Cardiac muscle cell (in vitro differentiated cells and primary cell): ENCODE measurements at places on chromosomes 1 and 21. TPM values are rescaled to one million over a fixed set of nuclear protein-coding genes. Genes with fewer than 3 reads are reported as not detected.

PTCH2 gene
- 0.53 and 0.66 TPM in 2 replicates for total RNA-seq

GNAT2 gene
- not detected in 2 replicates for total RNA-seq

CD34 gene
- 0.04 and 0.27 TPM in 2 replicates for total RNA-seq

SLC30A1 gene
- total RNA-seq, result 8.1 and 10.8 TPM in 2 replicates

C1QB gene
- total RNA-seq, result not detected in 2 replicates

HMGCS2 gene
- not detected in 2 replicates for total RNA-seq

LRP8 gene
- 7.0 and 9.7 TPM in 2 replicates for total RNA-seq

SNX7 gene
- 16.9 and 20.6 TPM in 2 replicates for total RNA-seq

FMO1 gene
- not detected in 2 replicates for total RNA-seq

HES2 gene
- not detected in 2 replicates for total RNA-seq

CLDN17 gene
- not detected in 2 replicates for total RNA-seq

ORC1 gene
- 2.2 and 4.5 TPM in 2 replicates for total RNA-seq

FALEC gene
- 3.9 TPM in 1 of 2 replicates, not detected in the other for total RNA-seq

PLA2G2A gene
- not detected in 2 replicates for total RNA-seq

ZNF281 gene
- total RNA-seq, result 17.0 and 20.4 TPM in 2 replicates

PPFIA4 gene
- total RNA-seq, result 207 and 215 TPM in 2 replicates

TFB2M gene
- 5.7 and 7.3 TPM in 2 replicates for total RNA-seq

DSCAM gene
- total RNA-seq, result 0.11 and 0.42 TPM in 2 replicates

FCGR1A gene
- 0.30 TPM in 1 of 2 replicates, not detected in the other for total RNA-seq

TMEM183A gene
- 67.1 and 109 TPM in 2 replicates for total RNA-seq

CYP2J2 gene
- 3.8 and 7.6 TPM in 2 replicates for total RNA-seq

VANGL1 gene
- 8.1 and 10.5 TPM in 2 replicates for total RNA-seq

SPRR2B gene
- total RNA-seq, result not detected in 2 replicates

KCNE1 gene
- total RNA-seq, result 0.42 and 2.3 TPM in 2 replicates

ADGRL2 gene
- total RNA-seq, result 58.3 and 70.3 TPM in 2 replicates

ACKR1 gene
- 0.18 and 0.63 TPM in 2 replicates for total RNA-seq

OR10Z1 gene
- not detected in 2 replicates for total RNA-seq

LINGO4 gene
- not detected in 2 replicates for total RNA-seq

ADAMTS5 gene
- total RNA-seq, result 0.07 and 0.21 TPM in 2 replicates

AJAP1 gene
- 0.14 TPM in 1 of 2 replicates, not detected in the other for total RNA-seq

TDRD10 gene
- total RNA-seq, result 0.51 and 0.53 TPM in 2 replicates

PPP1R8 gene
- total RNA-seq, result 47.1 and 58.7 TPM in 2 replicates

ST6GALNAC3 gene
- 6.6 and 10.4 TPM in 2 replicates for total RNA-seq

SLAMF6 gene
- not detected in 2 replicates for total RNA-seq

S100A3 gene
- total RNA-seq, result 1.8 TPM in 1 of 2 replicates, not detected in the other

MFSD2A gene
- total RNA-seq, result 0.88 TPM in 1 of 2 replicates, not detected in the other

NCAM2 gene
- 0.45 and 2.5 TPM in 2 replicates for total RNA-seq

S100A12 gene
- not detected in 2 replicates for total RNA-seq

TAS1R1 gene
- total RNA-seq, result not detected in 2 replicates

TAL1 gene
- total RNA-seq, result 0.04 and 0.30 TPM in 2 replicates

IL20 gene
- not detected in 2 replicates for total RNA-seq

SYNC gene
- 2.5 and 4.5 TPM in 2 replicates for total RNA-seq

C1orf167 gene
- 0.14 and 1.4 TPM in 2 replicates for total RNA-seq

SLC25A34 gene
- 6.7 and 6.9 TPM in 2 replicates for total RNA-seq

PCP4L1 gene
- 0.14 and 0.21 TPM in 2 replicates for total RNA-seq

PRAMEF12 gene
- total RNA-seq, result not detected in 2 replicates

COL8A2 gene
- 0.11 and 0.57 TPM in 2 replicates for total RNA-seq

SCNM1 gene
- total RNA-seq, result 30.8 and 50.9 TPM in 2 replicates

HNRNPU gene
- 267 and 447 TPM in 2 replicates for total RNA-seq
